Activated CD8-positive, alpha-beta memory T cell treated with anti-CD3 and anti-CD28 coated beads for 24 hours (primary cell): ENCODE measurements at places on chromosomes 12 and 14.

DNA sequence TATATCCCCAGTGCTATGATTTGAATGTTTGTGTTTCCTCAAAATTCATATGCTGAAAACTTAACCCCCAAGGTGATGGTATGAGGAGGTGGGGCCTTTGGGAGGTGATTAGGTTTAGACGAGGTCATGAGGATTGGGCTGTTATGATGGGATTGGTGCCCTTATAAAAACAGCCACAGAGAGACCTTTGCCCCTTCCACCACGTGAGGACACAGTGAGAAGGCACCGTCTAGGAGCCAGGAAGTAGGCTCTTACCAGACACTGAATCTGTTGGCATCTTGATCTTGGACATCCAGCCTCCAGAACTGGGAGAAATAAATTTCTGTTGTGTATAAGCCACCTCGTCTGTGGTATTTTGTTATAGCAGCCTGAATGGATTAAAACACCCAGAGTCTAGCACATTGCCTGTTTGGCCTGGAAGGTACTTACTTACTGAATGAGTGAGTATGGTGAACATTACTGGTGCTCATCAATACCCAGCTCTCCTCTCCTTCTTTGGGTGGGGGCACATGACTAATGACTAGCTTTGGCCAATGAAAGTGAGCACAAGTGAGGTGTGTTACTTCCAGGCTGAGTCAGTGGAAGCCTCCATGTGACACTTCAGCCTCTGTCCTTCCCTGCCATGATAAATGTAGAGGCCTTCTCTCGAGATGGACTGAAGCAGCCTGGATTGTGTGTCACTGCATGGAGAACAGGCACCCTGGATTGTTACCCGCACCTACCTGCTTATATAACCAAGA is 72.4 kb upstream of the CHST11 start:
- DNase-seq: no peak

DNA sequence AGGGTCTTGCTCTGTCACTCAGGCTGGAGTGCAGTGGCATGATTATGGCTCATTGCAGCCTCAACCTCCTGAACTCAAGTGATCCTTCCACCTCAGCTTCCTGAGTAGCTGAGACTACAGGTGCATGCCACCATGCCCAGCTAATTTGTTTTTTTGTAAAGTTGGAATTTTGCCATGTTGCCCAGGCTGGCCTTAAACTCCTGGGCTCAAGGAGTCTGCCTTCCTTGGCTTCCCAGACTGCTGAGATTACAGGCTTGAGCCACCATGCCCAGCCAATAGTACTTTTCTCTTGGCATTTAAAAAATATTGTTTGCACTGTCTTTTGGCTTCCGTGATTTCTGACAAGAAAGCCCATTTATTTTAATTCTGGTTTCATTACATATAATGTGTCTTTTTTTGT is 61.3 kb downstream of the DIP2B start:
- no peak for DNase-seq

DNA sequence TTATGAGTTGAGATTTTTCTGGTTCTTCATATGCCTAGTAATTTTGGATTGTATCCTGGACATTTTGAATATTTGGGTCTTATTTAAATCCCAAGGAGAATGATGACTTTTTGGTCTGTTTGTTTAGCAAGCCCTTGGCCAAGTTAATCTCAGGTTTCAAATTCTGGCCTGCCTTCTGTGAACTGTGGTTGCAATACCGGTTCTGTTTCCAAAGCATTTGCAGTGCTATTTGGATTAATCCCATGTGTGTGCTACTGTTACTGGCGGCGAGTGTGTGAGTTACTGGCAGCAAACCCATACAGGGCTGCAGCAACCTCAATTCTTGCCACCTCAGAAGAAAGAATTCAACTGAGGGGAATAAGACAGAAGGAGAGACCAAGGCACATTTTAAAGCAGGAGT is 51.1 kb downstream of the TMEM260 start:
- DNase-seq: no peak

DNA sequence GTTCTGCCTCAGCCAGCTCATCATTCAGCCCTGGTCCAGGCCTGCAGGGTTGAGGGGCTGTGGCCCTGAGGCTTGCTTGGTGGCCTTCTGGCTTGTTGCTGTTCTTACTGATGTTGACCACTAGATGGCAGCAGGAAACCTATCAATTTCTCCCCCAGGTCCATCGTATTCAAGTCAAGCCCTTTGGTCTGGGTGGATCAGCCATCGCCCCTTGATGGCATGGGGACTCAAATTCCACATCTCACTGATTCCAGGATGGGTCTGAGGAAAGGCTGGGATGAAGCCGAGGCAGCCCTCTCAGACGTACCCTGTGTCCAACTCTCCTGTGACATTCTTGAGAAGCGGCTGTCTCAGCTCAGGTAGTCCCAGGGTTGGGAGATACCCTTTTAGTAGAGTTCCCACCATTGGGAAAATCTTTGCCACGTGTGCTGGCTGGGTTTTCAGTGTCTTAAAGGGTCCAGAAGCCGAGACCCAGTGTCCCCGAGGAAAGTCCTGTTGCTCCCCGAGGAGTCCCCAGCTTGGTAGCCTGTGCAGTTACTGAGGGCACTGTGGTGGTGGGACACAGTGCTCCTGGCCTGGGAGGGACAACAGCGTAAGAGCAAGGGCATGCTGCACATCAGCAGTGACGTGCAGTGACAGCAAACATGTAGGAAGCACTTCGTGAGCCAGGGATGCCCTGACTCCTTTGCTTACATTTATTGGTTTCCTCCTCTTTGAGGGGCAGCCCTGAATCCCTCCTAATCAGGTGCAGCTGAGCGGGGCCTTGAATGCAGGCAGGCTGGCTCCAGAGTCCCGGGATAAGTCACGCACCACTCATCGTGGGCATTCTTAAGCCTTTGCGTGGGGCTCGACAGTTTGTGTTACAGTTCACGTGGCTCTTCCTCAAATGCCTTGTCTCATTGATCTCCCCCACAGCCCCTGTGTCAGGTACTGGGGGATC is 58.6 kb downstream of the TSPAN9 start:
- DNase-seq: peak; percentile 76

GRCh38 chr12:113302886-113303640 is 31.8 kb downstream of the SLC8B1 start:
- no peak for DNase-seq
